ENCODE measurements at places on chromosomes 6 and 20.

DNA sequence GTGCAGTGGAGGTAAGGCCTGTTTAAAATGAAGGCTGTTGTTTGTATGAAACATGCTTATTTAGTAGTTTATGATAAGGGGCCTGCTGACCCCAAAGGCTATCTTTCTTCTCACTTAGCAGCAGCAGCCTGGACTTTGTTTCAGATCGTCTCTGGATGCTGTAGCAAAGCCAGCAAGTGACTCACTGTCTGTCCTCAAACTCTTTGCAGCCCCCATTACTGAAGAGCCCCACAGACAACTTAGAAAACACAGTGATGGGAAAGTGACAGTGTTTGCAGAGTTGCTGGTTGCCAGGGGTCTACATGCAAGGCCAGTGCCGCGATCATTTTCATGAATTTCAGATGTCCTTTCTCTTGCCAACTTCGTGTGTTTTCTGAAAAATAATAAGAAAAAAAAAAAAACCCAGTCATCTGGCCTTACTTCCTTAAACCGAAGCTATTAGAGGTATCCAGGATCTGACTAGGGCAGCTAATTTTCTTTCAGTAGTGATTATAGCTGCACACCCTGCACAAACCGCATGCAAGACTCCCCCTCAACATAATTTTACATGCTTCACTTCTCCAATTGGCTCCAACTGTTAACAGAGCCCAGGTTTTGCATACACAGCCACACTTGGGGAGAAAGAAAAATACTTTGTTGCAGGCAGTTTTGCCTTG is 11.6 kb upstream of the F13A1 start:
- DNase-seq: no peak

DNA sequence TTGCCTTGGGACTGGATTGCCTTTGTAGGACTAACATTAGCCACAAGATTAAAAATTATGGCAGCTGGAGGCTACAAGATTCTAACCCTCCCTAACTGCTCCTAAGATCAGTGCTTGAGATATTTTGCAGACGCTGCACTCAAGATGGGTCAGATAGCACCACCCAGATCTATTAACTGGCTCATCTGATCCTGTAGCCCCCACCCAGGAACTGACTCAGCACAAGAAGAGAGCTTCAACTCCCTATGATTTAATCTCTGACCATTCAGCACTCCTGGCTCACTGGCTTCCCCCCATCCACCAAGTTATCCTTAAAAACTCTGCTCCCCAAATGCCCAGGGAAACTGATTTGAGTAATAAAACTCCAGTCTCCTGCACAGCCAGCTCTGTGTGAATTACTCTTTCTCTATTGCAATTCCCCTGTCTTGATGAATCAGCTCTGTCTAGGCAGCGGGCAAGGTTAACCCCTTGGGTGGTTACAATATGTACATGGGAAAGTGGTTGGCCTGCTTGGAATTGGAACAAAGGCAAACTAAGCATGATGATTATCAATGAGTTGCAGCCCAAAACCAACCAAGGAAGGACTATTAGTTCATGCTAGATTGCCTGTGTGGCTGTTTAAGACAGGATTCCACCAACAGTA is 111.3 kb downstream of the OR2B2 start:
- no peak for DNase-seq

GRCh38 chr20:49471397-49471796 is 11.1 kb downstream of the KCNB1 start:
- no peak for DNase-seq

DNA sequence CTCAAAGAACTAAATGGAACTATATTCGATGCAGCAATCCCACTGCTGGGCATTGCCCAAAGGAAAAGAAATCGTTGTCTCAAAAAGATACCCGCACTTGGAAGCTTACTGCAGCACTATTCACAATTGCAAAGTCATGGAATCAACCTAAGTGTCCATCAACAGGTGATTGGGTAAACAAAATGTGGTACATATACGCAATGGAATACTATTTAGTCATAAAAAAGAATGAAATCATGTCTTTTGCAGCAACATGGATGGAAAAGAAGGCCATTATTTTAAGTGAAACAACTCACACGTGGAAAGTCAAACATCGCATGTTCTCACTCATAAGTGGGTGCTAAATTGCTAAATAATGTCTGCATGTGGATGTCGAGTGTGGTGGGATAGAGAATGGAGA is 70.9 kb upstream of the MPC1 start:
- no peak for DNase-seq

GRCh38 chr20:37219751-37220668 is 40.7 kb upstream of the MROH8 start:
- no peak for DNase-seq

- DNase-seq: no peak
Measured at GRCh38 chr20:25361287-25361683, 29.4 kb downstream of the ABHD12 start.

All from stimulated activated CD4-positive, alpha-beta T cell treated with anti-CD3 and anti-CD28 coated beads, Interleukin-15, amount 100 ng/mL, for 1 hour (primary cell).